ENCODE measurements at places on chromosomes 6 and 20.
A peak's percentile ranks its signal among the peaks of the same experiment; 100 is the strongest.

GRCh38 chr6:56650191-56650590, 7.5 kb upstream of the DST start:
- DNase-seq = no peak

GRCh38 chr6:145214570-145214969, 520.8 kb downstream of the EPM2A start:
- DNase-seq = no peak

- DNase-seq = no peak
Observed at GRCh38 chr20:63769891-63770474, 30.4 kb downstream of the SLC2A4RG start.

DNA sequence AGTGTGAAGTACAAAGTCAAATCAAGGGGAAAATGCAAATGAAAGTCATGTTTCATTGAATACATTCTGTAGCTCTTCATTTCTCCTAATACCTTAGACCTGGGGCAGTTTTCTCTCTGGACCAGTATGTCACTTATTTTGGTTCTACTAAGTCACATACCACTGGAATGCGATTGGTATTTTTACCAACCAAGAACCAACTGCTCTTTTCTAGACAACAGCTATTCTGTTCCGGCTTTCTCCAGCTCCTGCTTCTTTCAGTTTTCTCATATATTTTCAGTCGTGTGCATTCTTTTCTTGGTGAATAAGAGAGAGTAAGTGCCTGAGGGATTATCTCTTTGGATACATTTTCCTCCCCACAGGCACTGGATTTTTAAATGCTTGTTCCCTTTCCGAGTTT, 39.2 kb upstream of the SPACA1 start:
- no peak for DNase-seq

GRCh38 chr6:45195137-45195536, 133.0 kb upstream of the RUNX2 start:
- no peak for DNase-seq

DNA sequence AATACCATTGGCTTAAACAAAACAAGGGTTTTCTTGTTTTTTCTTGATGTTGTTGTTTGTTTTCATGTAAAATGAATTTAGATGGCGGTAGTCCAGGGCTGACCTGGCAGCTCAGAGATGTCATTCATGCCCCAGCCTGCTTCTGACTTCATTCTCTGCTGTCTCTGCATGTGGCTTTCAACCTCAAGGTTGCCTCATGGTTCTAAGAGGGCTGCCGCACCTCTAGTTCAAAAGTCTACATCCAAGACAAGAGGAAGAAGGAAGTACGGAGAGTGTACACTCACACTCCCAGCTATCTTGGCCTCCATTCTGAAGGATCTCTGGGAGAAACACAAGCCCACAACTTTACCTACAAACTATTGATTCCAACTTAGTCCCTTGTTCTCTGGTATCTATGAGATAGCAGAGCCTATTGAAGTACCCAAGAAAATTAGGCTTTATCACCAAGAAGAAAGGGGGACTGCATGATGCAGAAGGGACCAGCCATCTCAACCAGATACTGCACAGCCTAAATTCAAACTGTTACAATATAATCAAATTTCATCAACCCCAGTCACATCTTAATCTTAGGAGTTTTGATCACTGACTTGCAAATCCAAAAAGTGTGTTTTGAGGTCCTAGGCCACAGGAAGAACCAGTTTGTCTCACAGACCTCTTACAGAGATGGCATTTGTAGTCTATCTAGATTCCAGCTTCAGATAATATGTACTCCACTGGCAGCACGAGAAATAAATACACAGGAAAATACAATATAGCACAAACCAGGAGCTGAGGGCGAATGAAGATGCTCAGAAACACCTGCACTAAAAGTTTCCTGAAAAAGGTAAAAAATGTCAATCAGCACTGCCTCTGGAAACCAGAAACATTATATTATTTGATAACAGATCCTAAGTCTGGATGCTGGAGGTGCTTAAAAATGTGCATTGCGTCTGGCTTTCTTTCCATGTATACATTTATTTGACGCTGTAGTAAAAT, 866 bp upstream of the BTN3A3 start:
- DNase-seq = no peak

DNA sequence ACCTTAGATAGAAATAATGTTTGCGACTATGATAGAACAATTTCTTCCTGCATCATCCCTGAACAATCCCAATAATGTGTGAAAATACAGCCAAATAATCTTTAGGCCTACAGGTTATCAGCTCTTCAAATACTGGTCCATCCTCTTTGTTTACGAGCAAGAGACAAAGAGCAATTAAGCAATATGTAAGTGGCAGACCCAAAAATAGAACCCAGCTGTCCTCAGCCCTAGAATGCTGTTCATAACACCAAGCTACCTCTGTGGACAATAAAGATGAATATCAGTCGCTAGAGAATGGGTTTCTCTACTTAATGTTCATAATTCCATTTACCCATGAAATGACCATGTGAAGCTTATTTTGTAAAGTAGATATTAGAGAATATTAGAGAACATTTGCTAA, 28.4 kb upstream of the OSTM1 start:
- no peak for DNase-seq

DNA sequence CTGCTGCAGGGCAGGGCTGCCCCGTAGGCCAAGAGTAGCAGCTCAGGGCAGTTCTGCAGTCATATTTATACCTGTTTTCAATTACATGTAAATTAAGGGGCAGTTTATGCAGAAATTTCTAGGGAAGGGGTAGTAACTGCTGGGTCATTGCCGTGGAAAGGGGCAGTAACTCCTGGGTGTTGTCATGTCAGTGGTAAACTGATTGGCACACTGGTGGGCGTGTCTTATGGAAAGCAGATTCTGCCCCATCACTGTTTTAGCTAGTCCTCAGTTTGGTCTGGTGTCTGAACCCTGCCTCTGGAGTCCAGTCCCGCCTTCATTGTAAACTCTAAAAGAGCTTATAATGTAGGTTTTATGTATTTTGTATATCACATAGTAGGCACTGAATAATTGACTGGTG, 22.1 kb downstream of the MAP3K4 start:
- no peak for DNase-seq

DNA sequence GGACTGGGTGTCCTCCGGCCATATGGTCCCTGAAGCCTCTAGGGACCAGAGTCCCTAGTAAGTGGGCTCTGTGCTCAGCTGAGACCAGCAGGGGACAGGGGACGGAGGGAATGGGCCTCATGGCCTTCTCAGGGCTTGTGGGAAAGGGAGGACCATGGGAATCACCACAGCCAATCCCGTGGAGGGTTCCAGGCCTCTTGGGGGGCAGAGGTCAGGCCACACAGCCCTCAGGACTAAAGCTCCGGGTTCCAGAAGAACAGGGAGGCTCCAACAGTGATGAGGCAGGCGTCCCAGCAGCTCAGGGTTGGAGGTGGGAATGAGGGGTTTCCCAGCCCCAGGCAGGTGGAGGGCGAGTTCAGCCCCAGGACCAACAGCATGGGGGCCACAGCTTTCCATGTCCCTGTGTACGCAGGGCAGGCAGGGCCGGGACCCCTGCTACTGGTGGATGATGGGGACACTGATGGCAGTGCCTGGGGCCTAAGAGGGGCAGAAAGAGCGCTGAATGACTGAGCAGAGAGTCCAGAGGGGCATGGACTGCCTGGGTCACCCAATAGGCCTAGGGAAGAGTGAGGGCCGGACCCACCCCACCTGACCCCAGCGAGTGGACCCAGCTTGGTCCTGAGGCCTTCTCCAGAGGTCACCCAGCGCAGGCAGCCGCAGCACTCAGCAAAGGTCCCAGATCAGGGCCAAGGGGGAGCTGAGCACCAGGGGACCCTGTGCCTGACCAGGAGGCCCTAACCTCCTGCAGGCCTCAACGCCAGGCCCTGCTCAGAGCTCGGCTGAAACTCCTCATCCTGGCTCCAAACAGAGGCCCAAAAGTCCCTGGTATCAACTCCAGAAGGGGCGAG, 8.8 kb downstream of the MYL9 start:
- no peak for DNase-seq

GRCh38 chr6:14452567-14453527, 335.3 kb downstream of the CD83 start:
- DNase-seq = peak; percentile 62

DNA sequence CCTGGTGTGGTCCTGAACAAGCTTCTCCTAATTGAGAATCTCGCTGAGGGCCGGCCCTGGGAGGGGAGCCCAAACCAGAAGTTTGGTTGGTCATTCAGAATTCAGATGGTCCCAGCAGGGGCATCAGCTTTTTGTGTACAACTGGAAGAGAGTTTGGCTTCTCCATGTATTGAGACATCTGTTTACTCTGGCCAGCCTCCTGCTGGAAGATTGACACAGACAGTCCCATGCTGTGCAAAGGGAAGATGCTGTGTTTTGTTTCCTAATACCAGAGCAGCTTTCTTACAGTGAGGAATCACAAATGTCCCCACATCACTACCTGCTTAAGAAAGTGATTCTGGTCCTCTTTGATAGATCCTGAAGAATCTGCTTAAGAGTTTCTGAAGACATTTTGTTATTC, 97.8 kb downstream of the PLEKHG1 start:
- no peak for DNase-seq

- no peak for DNase-seq
Observed at GRCh38 chr20:4721719-4722118, at the start of gene PRND. Gene PRND (plus strand): TSS chr20:4721909. CDS start chr20:4724552, 2,643 bp downstream.

GRCh38 chr20:46814366-46815232, 80.0 kb upstream of the EYA2 start:
- no peak for DNase-seq

DNA sequence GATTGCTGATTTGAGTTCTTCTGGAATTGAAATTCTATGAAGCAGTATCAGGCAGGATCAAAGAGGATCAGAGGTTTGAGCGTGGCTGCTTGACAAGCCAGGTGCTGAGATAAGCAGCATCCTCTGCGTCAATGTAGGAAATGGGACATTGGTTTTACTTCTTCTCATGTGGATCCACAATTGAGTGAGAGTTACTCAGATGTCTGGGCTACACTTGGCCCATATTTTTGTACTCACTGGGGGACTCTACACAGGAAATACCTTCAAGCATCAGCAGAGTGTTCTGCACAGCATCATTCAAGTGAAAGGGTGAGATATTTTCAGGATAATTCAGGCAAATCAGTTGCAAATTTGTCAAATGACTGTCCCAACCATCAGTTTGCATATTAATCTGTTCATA, 613.9 kb upstream of the ARID1B start:
- no peak for DNase-seq

- no peak for DNase-seq
Observed at GRCh38 chr20:5885866-5886265, 64.5 kb downstream of the TRMT6 start.

Data from activated T-helper 1 cell treated with anti-CD3 and anti-CD28 coated beads, Interleukin-12 subunit alpha, Interleukin-12 subunit beta, Interleukin-2, Interleukin-4 antibody, amounts not matched to agents 30 ng/mL and 10 ng/mL and 1 ng/mL, durations not matched to agents 14 hours and 24 hours and 36 hours (primary cell).